ENCODE measurements at places on chromosomes 12 and 14.

DNA sequence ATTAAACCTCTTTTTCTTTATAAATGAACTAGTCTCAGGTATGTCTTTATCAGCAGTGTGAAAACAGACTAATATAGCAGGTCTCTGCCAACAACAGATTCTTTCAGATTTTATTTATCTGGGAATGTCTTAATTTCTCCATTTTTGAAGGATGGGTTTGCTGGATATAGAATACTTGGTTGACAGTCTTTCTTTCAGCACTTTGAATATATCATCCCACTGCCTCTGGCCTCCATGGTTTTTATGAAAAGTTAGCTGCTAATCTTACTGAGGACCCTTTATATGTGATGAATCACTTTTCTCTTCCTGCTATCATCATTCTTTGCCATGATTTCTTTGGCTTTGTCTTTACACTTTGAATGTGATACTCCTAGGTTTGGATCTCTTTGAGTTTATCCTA is 148.0 kb downstream of the ANO6 start:
- no peak for DNase-seq

GRCh38 chr12:113058553-113058952 is 2.0 kb downstream of the DTX1 start:
- no peak for DNase-seq

DNA sequence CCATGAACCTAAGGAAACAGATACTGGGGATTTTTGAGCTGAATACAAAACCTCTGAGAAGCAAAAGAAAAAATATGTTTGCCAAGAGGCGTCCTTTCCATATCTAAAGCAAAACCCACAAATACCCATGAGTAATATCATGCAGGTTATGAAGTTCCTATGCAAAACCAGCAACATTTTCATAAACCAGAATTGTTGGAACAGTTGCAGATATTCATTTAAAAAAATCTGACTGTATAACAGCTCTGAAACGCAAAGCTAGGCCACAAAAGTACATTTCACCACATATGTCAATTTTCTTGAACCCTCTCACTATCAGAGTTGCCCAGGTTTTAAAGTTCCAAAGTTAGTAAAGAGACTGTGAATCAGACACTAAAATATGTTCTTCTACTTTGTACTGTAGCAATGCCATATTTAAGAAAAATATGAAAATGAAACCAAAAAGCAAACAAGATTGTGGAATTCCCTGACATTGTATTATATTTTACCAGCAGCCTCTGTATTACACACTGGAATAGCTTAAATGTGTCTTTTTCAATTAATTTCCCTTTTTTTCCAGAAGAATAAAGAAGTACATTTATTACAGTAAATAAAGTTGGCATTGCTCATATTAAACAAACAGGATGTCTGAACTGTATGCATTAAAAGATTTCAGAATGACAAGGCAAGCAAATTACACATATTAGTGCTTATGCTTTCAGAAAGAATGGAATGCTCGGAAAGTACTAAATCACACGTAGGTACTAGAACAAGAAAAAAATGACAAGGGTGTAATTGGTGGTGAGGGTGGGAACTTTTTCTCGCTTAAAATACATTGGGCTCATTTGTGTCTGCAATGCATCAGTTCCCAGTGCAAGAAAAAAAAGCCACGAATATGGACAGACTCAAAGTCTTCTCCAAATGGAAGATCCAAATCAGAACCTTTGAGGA is 33.6 kb upstream of the HIF1A start:
- DNase-seq = no peak

DNA sequence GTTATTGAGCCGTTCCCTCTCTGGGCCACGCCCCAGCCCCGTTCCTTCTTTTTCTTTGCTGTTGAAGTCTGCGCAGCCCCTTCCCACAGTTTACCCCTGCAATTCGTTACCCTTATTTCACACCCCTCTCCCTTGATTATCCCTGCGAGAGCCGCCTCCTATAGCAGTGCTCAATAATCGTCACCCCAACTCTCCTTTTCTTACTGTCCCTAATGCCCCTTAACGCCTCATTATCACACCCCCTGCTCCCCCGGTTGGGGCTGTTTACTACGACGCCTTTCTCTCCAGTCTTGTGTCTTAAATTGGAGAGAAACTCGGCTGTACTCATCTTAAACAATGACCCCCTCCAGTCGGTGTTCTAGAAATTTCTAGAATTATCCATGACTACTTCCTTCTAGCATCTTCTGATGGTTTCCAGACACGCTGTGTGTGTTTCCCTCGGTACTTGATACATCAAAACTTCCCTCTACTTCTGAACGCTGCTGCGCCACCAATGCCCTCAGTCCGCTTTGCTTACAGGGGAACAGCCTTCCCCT is 713 bp upstream of the FBXL14 start:
- no peak for DNase-seq

DNA sequence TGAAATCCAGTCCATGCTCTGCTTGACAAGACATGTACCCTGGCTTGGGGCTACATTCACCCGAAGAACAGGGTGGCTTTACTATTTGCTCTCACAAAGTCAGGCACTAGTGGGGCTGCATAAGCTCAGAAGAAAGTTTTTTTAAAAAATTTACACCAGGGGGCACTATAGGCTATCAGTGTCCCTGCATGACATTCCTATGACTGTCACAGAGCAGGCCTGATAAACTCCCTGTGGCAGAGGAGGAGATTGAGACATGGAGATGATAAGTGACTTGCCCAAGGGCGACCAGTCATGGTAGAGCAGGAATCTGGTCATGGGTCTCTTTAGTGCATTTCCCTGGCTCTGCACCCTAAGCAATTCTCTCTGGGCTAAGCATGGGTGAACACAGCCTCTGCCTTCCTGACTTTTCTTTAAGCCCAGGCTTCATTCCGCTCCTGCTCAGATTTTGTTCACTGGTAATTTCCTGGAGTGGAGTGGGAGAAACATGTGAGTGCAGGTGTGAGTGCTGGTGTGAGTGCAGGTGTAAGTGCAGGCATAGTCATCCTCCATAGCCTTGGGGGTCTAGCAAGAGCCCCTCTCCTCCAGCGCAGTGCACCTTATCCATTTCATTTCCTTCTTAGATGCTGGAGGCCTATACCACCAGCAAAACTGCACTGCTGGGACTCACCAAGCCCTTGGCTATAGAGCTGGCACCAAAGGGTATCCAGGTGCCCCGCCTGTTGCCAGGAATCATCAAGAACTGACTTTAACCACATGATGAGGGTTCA is 91.6 kb downstream of the DHRS2 start:
- no peak for DNase-seq

DNA sequence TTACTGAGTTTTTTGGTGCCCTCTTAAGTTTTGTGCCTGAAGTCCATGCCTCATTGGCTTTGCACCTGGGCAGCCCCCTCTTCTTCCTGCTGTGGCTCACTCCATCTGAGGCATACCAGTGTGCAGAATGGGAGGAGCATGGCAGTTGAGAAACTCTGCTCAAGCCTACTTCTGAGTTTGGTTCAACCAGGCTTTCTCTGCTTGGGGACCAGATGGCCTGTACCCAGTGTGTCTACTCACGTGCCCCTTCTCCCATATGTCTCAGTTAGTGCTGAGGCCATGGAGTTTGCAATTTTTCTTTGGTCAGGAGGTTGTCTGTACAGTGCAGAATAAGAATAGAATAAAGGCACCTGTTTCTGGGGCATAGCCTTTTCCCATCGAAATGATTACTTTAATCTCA is 383.3 kb upstream of the DDHD1 start:
- no peak for DNase-seq

GRCh38 chr14:98445718-98446117 is 826.3 kb downstream of the BCL11B start:
- DNase-seq = no peak

DNA sequence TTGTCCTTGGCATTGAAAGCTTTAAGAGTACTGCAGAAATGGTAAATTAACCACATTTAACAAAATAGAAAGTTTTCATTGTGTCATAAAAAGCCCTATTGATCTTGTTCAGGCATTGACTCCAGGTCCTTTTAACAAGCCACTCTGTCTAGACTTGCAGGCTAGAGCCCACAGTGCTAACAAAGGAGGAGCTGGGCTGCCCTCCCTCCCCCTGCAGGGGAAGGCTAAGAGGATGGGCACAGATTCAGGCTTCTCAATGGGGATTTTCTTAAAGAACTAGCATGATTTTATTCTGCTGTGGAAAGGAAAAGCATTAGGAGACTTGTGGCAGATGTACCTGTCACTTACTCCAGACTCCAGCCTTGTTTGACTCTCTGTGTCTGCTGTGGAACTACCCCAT is 463.6 kb downstream of the NRXN3 start:
- DNase-seq = no peak

- DNase-seq = no peak
Observed at GRCh38 chr12:18101043-18101442, 11.1 kb upstream of the RERGL start.

All from NCI-H774 (cell line).